ENCODE measurements at places on chromosomes 4 and X. TPM values are rescaled to one million over a fixed set of nuclear protein-coding genes. Genes with fewer than 3 reads are reported as not detected.

DNA sequence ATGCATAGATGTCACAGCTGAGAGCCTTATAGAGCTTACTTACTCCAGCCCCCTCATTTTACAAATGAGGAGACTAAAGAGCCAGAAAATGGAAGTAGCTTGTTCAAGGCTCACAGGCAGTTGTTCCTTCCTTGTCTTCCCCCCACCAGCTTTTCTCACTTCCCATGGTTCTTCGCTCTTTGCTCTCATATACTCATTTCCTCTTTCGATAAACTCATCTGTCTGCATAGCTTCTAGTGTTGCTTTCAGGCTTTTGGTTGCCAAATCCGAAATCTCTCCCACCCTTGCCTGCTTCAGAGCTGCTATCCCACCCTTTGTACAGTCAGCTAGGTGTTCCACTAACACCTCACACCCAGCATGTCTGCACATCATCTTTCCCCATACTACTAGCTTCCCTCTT is 25.0 kb upstream of the GJB1 start:
- H3K4me3 ChIP-seq: peak overlapping the region; percentile 84
- peak overlapping the region; percentile 95 for H3K27ac ChIP-seq
- peaks cover 13% of the 10 kb centered on the region for H3K36me3 ChIP-seq
- H3K4me1 ChIP-seq: peaks cover 10% of the 10 kb centered on the region
- no peaks in the 10 kb centered on the region for H3K27me3 ChIP-seq
- no peak for DNase-seq

- no peak overlapping the region for H3K27ac ChIP-seq
- H3K4me3 ChIP-seq: no peak overlapping the region
- no peak for DNase-seq
- H3K27me3 ChIP-seq: peaks cover 42% of the 10 kb centered on the region
Observed at GRCh38 chr4:3284734-3285557, 7.9 kb upstream of the RGS12 start.

DNA sequence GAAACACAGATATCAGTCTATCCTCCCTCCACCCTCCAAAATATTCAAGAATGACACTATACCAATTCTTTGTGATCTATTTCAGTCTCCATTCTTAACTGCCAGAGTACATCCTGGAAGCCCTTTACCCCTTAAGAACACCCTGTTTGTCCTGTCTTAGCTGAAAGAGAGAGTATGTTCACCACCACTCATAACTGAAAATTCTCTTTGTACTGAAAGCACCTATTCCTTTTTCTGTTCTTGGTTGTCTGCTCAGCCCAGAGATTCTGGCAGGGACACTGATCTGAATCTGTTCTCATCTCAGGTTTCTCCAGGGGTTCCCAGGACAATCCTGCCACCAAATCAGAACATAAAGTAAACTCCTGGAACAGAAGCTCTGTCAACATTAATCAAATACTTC is 25.4 kb upstream of the EREG start:
- H3K27me3 ChIP-seq: no peaks in the 10 kb centered on the region
- no peaks in the 10 kb centered on the region for H3K4me1 ChIP-seq
- H3K27ac ChIP-seq: no peak overlapping the region
- H3K36me3 ChIP-seq: no peaks in the 10 kb centered on the region
- no peak overlapping the region for H3K4me3 ChIP-seq

Gene AMER1
- 4.6 TPM for total RNA-seq

GRCh38 chr4:38177641-38178391 is 217.6 kb downstream of the PTTG2 start:
- peak; percentile 49 for DNase-seq
- H3K4me3 ChIP-seq: peak overlapping the region; percentile 78
- peak overlapping the region; percentile 26 for H3K27ac ChIP-seq
- peaks cover 5% of the 10 kb centered on the region for H3K27me3 ChIP-seq
- H3K36me3 ChIP-seq: peaks cover 3% of the 10 kb centered on the region
- H3K4me1 ChIP-seq: peaks cover 32% of the 10 kb centered on the region

DNA sequence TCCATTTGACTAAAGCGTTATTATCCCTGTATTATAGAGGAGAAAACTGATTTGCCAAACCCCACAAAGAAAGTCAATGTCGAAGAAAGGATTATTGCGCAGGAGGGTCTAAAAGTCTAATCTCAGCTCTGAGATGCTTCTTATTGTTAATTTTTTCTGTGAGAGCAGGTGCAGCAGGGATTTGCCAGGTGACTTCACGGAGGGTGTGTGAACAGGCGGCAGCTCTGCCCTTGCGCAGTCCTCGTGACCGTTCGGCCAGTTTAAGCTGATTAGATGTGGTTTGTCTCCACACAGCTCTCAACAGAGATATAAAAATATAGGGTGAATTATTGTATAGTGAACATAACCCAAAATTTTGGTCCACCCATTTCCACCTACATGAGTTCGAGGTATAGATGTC is 28.5 kb downstream of the TENM3 start:
- no peak overlapping the region for H3K27ac ChIP-seq
- no peaks in the 10 kb centered on the region for H3K4me1 ChIP-seq
- DNase-seq: no peak
- no peak overlapping the region for H3K4me3 ChIP-seq
- H3K27me3 ChIP-seq: no peaks in the 10 kb centered on the region

GRCh38 chr4:147963839-147964238 is 232.0 kb downstream of the ARHGAP10 start:
- no peak overlapping the region for H3K4me3 ChIP-seq
- no peaks in the 10 kb centered on the region for H3K4me1 ChIP-seq
- DNase-seq: no peak

GRCh38 chr4:103076747-103077347 is at the start of gene SLC9B2:
TSS of gene SLC9B2 (minus strand) at chr4:103076761. CDS start at chr4:103067550, 9,211 bp downstream.
- peaks cover 38% of the 10 kb centered on the region for H3K4me1 ChIP-seq
- no peaks in the 10 kb centered on the region for H3K27me3 ChIP-seq

All from activated naive CD8-positive, alpha-beta T cell treated with anti-CD3 and anti-CD28 coated beads, Interleukin-2, amount 10 ng/mL, durations not matched to agents 7 days and 5 days (primary cell).